ENCODE measurements at places on chromosomes 3 and 15. TPM values are rescaled to one million over a fixed set of nuclear protein-coding genes. Genes with fewer than 3 reads are reported as not detected.

Gene UBL7
- 16.8 TPM for total RNA-seq

Gene FMN1
- 0.25 TPM for total RNA-seq

Gene MST1R
- 1.0 TPM for total RNA-seq

Gene STRIT1
- total RNA-seq: not detected

Gene APEH
- total RNA-seq: 87.7 TPM

Gene NR2F2
- 5.8 TPM for total RNA-seq

Gene ANKRD34C
- not detected for total RNA-seq

Gene CCDC54
- total RNA-seq: not detected

Gene PRR20G
- not detected for total RNA-seq

Gene CERS3
- not detected for total RNA-seq

Gene MYZAP
- total RNA-seq: 53.4 TPM

Gene CPNE9
- not detected for total RNA-seq

Gene DHX36
- total RNA-seq: 23.6 TPM

Gene TM4SF1
- 1,541 TPM for total RNA-seq

Gene GLDN
- not detected for total RNA-seq

Gene SMAD6
- 3.9 TPM for total RNA-seq

Gene ZCWPW2
- 0.13 TPM for total RNA-seq

Gene GHSR
- total RNA-seq: not detected

Gene CTXN2
- total RNA-seq: not detected

Gene TMEM266
- not detected for total RNA-seq

Gene THBS1
- total RNA-seq: 2,994 TPM

Gene C2CD4B
- 36.1 TPM for total RNA-seq

Gene ITIH3
- 0.16 TPM for total RNA-seq

Gene SFMBT1
- 1.8 TPM for total RNA-seq

Gene GOLGA8J
- total RNA-seq: 0.13 TPM

Measured in bladder microvascular endothelial cell (primary cell).